ENCODE measurements at places on chromosomes 6 and 20.

DNA sequence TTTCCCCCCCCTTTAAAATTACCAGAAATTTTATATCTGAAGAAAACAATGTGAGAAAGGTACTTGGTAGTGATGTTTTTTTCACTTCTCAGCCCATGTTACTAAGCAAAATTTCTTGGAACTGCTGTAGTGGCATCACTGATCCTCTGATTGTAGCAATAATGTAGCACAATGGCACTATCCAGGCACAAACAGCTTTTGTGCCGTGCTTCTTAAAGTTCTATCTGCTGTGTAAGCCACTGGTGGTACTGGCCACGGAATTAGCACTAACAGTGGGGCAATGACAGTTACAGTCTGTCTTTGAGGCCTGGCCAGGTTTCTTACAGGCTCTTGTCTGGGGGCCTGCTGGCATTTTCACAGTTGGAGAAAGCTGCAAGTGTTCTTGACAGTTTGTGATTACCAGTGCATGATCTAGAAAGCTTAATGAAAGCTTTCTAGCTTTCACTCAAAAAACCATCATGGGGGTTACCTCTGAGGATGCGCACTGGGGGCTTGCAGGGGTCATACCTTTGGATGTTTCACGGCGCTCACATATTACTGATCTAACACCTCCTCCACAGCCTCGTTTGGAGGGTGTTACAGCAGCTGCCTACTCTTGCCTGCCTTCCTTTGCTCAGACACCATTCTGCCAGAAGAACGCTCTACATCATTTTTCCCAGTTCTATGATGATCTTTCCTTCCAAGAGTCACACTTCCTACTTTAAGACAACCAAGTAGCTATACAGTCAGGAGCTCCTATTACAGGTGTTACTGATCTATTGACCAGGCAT lies 58.4 kb upstream of the ARMH2 start:
- DNase-seq, result no peak

GRCh38 chr6:27791182-27791943 lies 120.8 kb downstream of the OR2B2 start:
- peak; percentile 84 for DNase-seq

DNA sequence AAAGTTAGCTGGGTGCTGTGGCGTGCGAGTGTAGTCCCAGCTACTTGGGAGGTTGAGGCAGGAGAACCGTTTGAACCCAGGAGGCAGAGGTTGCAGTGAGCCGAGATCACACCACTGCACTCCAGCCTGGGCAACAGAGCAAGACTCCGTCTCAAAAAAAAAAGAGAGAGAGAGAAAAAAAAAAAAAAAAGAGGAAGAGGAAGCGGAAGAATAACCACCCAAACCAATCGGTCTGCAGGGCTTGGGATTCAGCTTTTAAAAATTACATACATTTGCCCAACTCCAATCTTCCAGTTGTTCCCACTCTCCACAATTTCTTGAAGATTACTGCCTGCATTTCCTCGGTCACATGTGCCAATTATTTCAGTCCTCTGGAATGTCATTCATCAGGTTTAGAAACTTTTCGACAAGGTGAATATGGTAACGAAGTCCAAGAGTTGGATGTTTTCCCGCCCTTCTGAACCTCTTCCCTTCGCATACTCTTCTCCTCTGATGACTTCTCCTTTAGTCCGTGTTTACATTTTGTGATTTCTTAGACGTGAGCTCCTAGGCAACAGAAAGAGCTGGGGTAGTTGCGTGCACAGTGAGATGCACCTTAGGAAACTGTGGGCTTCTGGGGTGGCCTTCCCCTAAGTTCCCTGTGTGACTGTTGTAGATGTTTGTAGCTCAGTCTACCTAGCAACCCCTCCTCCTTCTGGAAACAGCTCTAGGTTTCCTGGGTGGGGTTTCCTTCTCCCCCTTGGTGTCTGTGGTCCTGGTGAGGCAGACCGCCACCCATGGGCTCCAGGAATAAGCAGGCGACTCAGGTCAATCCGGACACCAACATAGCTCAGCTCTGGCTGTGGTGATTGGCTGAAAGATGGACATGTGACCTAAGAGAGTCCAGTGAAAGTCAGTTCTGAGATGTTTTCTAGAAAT lies 63.0 kb upstream of the NCOA3 start:
- no peak for DNase-seq

DNA sequence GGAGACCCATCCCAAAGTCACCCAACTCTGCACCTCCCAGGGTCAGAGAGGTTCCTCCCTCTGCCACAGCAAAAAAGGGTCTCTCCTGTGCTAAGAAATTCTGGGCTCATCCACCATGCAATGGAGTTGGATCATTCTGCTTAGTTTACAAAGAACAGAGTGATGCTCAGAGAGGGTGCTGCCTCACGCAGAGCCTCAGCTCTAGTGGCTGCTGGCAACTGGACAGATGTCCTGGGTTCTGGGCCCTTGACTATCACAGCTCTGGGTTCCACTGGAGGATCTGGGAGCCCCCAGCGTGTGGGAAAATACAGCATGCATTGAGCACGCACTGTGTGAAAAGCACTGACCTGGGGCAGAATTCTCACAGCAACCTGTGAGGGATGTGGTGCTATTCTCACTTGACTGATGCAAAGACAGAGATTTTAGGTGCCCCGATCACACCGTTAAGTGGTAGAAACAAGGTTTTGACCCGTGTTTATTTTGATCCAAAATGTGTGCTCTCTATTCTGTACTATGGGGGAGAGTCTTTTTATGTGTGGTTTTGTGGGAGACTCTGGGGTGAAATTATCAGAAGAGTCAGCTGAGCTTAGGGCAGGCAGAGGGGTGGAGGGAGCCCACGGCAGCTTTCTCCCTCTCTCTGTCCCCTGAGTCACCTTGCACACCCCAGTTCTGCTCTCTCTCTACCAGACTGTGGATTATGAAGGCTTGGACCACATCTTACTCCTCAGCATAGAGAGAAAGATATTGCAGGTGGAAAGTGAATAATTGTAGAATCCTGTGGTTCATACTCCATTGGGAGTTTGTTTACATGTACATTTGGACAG lies 19.9 kb downstream of the TREML4 start:
- no peak for DNase-seq

GRCh38 chr6:96394727-96395126 lies 126.9 kb upstream of the UFL1 start:
- peak; percentile 16 for DNase-seq

DNA sequence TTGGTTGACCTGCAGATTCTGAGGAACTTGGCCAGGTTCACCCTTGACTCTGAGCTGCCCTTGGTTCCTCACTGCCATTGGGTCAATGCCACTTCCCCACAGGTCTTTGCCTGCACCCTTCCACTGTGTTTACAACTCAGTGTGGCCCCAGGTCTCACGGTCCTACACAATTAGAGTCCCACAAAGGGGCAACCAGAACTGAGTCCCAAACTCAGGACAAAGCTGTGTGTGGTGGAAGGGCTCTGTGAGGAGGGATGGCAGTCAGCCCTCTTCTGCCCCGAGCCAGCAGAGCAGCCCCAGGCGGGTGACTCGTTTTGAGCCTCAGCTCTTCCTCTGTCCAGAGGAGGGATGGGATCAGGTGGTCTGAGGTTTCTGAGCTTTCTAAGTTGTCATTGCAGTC lies 69.5 kb downstream of the NPEPL1 start:
- peak; percentile 5 for DNase-seq

DNA sequence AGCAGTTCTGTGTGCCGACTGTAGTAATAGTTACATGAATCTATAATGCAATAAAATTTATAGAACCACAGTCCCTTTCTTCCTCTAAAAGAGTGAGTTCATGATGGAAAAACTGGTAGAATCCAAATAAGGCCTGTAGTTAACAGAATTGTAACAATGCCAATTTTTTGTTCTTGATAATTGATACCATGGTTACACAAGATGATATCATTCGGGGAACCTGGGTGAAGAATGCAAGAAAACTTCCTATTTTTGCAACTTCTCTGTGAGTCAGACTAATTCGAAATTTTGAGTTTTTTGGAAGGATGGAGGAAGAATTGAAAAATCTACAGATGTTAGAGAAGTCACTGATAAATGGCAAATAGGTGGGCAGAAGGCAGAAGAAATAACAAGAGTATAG lies 381.8 kb downstream of the CDKAL1 start:
- DNase-seq, result no peak

DNA sequence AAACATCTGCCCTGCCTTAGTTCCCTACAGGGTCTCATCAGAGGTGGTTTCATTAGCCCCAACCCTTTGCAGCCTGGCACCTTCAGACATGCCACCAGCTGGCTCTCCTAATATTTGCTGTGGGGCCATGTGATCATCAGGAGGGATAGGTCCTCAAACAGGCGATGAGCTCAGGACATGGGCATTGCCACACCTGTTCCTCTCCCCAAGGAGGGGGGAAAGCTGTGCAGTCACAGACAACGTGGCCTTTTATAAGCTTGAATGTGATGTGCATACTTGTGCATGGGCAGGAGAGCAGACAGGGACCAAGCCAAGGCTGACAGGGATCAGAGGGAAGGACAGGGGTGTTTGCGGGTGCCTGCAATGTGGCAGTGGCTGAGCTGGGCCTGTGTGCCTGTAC lies 78.8 kb upstream of the ZNFX1 start:
- DNase-seq, result peak; percentile 64

- DNase-seq, result no peak
These were observed 10.6 kb downstream of the NOL4L start for GRCh38 chr20:32574296-32575226.

GRCh38 chr6:111925296-111925695 lies 52.0 kb upstream of the FYN start:
- no peak for DNase-seq

DNA sequence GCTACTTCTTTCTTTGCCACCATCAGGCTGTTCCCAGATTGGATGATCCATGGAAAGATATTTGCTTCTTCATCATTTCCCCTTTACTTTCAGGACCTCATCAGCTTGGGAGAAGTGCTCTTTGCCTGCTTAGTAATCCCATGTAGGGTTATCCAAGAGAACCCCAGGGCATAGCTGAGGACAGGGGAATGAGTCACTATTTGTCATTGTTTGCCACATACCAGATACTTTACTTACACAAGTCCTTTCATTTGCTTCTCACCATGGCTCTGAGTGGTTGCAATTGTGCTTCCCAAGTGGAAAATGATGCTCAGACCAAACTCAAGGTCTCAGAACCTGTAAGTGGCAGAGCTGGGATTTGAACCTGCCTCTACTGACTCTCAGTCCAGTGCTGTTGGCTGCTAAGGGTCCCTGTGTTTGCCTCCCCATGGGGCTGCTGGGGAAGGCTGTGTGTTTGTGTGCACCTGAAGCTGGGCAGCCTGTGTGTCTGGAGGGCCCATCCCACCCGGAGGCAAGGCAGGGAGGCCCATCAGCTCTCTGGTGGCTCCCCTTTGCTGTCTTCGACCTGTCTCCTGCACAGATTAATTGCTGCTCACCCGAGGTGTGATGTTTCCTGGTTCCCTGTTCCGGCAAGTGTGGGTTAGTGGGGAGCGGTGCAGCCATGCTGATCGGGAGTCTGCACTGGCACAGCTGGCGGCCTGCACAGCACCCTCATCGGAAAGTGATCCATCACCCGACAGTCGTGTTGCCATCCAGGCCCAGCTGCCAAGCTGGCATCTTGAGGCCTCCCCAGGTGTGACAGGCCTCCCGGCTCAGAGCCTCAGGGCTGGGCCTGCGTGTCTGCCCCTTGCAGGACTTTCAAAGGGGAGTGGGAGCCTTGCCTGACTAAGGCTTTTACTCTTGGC lies 228.8 kb downstream of the DHX35 start:
- DNase-seq, result no peak

DNA sequence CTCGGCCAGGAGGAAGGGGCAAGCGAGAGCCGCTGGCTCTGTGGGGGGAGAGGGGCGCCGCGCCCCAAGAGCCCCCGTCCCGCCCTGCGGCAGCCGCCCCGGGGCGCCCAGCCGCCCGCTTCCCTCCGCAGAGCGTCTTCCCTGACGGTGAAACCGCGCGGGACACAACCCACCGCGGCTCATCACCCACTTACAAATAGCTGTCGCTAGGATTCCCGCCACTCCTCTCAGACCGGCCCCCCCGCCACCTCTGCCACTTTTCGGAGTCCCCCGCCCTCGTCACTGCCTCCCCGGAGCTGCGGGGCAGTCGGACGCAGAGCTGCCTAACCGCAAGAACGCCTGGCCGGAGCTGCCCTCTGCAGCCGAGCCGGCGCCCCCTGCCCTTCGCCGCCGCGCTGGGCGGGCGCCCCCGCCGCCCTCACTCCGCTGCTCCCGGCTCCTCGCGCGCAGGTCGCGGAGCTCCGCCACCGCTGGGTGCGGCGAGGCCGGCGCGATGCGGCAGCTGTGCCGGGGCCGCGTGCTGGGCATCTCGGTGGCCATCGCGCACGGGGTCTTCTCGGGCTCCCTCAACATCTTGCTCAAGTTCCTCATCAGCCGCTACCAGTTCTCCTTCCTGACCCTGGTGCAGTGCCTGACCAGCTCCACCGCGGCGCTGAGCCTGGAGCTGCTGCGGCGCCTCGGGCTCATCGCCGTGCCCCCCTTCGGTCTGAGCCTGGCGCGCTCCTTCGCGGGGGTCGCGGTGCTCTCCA lies at the start of gene SLC35D3:
Gene SLC35D3 (plus strand): TSS at position 366 of the 749 bp plus-strand sequence. CDS start 128 bp downstream, at position 494.
- peak; percentile 26 for DNase-seq
